Activated CD4-positive, alpha-beta T cell treated with anti-CD3 and anti-CD28 coated beads, Interleukin-2, amount 10 ng/mL, durations not matched to agents 24 days and 14 days (primary cell): ENCODE measurements at places on chromosomes 11 and 22.

DNA sequence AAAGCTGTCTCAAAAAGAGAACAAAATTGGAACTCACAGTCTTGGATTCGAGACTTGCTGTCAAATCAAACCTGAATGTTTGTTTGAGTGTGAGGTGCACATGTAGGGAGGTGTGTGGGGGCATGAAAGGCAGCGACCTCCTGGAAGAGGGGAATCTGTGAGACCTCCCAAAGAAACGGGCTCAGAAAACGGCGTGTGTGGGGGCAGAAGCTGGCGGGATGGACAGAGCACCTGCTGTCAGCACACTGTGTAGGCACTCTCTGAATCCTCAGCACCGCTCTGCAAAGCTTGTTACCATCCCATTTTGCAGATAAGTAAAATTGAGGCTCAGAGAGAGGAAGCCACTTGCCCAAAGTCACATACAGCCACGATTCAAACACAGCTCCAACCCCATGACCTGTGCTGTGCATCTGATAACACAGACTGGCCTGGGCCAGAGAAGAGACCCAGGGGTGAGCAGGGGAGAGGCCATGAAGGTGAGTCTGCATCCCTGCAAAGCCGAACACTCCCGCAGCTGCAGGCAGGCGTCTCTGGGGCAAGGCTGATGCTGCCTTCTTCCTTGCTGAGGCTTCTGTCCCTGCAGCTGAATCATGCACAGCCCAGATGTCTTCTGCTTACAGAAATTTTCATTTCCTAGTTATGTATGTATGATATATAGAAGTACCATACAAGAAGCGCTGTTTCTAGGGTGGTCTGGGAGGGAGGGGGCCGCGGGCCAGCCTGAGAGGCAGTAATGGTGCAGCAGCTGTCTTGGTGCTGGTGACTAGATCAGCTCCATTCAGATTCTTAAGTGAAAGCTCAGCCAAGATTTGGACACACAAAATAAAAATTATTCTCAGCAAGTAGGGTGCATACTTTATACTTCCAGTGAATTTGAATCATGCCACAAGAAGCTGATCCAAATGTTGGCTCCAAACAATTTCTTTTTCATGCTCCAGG, 67.3 kb upstream of the SHISAL1 start:
- H3K27ac ChIP-seq: no peak overlapping the region
- no peaks in the 10 kb centered on the region for H3K4me1 ChIP-seq
- no peak overlapping the region for H3K4me3 ChIP-seq
- H3K36me3 ChIP-seq: no peaks in the 10 kb centered on the region

GRCh38 chr11:133163463-133164419, 368.6 kb downstream of the OPCML start:
- H3K27ac ChIP-seq: no peak overlapping the region
- peak; percentile 68 for DNase-seq
- no peaks in the 10 kb centered on the region for H3K4me1 ChIP-seq
- no peak overlapping the region for H3K4me3 ChIP-seq

GRCh38 chr11:13261591-13262061, 16.0 kb upstream of the BMAL1 start:
- no peak for DNase-seq
- H3K27me3 ChIP-seq: peaks cover 49% of the 10 kb centered on the region
- H3K4me1 ChIP-seq: peaks cover 15% of the 10 kb centered on the region
- no peaks in the 10 kb centered on the region for H3K36me3 ChIP-seq

- H3K36me3 ChIP-seq: no peaks in the 10 kb centered on the region
- no peak overlapping the region for H3K4me3 ChIP-seq
- no peak overlapping the region for H3K27ac ChIP-seq
Observed at GRCh38 chr11:98130117-98130625, 890.6 kb upstream of the CNTN5 start.

GRCh38 chr11:76267556-76267955, 61.3 kb upstream of the WNT11 start:
- H3K27ac ChIP-seq: no peak overlapping the region
- no peaks in the 10 kb centered on the region for H3K36me3 ChIP-seq
- peaks cover 7% of the 10 kb centered on the region for H3K27me3 ChIP-seq
- no peaks in the 10 kb centered on the region for H3K4me1 ChIP-seq

- H3K4me3 ChIP-seq: no peak overlapping the region
- no peaks in the 10 kb centered on the region for H3K27me3 ChIP-seq
- no peaks in the 10 kb centered on the region for H3K36me3 ChIP-seq
- H3K27ac ChIP-seq: no peak overlapping the region
- no peak for DNase-seq
Observed at GRCh38 chr11:90593099-90593498, 370.2 kb upstream of the CHORDC1 start.

DNA sequence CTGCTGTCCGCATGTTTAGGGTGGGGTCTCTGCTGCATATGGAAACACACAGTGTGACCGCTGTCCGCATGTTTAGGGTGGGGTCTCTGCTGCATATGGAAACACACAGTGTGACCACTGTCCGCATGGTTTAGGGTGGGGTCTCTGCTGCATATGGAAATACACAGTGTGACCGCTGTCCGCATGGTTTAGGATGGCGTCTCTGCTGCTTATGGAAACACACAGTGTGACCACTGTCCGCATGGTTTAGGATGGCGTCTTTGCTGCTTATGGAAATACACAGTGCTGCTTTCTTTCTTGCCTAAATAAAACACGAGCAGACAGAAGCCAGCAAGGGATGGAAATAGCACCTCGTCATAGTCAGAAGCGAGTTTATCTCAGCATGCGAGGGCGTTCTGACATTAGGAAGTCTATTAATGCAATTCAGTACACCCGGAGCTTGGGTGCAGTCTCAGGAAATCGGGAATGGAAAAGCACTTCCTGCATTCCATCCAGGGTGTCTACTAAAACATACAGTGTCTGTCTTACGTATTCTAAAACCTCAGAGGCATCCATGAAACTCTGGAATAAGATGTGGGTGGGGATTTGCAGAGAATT, 32.6 kb upstream of the TOLLIP start:
- H3K27me3 ChIP-seq: peaks cover 8% of the 10 kb centered on the region
- DNase-seq: no peak
- no peak overlapping the region for H3K27ac ChIP-seq
- H3K4me1 ChIP-seq: peaks cover 2% of the 10 kb centered on the region
- no peaks in the 10 kb centered on the region for H3K36me3 ChIP-seq
